Transverse colon (tissue), 4 donors: ENCODE measurements at places on chromosomes 2 and 18. TPM values are rescaled to one million over a fixed set of nuclear protein-coding genes. Genes with fewer than 3 reads are reported as not detected.

- DNase-seq: no peak
These were observed 266.9 kb upstream of the FANCL start for GRCh38 chr2:58508006-58508405.

GRCh38 chr2:60505880-60506260 is 47.6 kb downstream of the BCL11A start:
- no peak for DNase-seq

DNA sequence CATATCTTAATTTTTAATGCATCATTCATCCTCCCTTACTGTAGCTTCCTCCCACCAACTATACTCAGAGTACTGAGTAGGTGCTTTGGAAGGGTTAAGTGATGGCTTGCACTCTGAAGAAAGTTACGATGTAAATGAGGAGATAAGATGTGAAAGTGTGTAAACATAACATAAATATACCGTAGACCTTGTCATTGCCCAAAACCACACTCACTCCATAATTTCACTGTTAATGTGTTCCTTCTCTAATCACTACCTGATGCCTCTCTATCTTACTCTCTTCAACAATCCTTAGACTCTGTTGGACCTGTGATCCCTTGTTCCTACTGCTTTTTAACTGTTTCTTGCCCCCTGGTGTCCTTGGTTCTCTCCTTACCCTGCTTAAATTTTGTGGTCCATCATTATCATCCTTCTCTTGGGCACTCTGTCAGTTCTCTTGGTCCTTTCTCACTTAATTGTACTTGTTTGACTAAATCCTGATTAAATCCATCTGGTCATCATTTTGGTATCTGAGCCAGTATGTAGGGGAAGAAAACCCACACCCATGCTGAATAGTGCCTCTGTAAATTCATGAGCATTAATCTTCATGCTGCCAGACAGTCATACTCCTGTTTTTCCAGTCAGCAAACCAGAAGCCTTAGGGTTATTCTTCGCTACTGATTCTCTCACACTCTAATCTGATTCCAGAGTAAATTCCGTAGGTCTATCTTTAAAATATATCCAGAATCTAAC is 45.0 kb downstream of the PMS1 start:
- no peak for DNase-seq

- no peak for DNase-seq
These were observed 90.8 kb downstream of the FAM124B start for GRCh38 chr2:224310943-224311625.

DNA sequence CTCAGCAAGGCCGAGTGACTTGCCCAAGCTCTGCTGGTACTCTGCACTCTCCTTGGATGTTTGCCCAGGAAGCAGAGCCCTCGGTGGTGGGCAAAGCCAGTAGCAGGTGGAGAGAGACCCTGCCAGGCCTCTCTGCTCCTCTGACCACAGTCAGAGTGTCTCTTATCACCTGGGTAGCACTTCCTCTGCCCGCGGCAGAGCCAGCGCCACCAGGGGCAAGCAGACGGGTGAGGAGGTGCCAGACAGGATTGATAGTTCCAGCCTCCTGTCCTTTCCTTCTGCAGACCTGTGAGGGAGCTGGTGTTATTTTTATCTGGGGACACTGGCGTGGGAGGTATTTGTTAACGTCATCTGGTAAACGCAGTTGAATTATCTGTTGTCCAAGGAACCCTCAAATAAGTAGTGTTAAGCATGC is 152.9 kb downstream of the SMAD7 start:
- DNase-seq: peak; percentile 3

GRCh38 chr2:209458008-209458979 is 34.4 kb downstream of the MAP2 start:
- DNase-seq: no peak

DNA sequence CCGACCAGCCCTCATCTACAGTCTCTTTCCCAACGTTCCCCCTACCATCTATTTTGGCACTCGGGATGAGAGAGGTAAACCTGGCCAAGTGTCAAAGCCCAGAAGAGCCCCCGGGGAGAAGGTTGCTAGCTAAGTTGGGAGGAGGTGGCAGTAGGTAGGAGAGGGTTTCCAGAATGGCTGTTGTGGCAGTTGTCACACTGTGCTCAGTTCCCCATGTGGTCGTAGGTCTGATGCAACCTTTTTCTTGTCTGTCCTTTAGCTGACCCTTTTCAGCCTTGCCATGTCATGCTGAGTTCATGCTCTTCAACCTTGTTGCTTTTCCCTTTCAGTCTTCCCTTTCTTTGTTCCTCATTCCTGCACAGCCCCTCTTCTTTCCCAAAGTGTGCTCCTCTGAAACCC is 34.5 kb downstream of the TTLL4 start:
- no peak for DNase-seq

DNA sequence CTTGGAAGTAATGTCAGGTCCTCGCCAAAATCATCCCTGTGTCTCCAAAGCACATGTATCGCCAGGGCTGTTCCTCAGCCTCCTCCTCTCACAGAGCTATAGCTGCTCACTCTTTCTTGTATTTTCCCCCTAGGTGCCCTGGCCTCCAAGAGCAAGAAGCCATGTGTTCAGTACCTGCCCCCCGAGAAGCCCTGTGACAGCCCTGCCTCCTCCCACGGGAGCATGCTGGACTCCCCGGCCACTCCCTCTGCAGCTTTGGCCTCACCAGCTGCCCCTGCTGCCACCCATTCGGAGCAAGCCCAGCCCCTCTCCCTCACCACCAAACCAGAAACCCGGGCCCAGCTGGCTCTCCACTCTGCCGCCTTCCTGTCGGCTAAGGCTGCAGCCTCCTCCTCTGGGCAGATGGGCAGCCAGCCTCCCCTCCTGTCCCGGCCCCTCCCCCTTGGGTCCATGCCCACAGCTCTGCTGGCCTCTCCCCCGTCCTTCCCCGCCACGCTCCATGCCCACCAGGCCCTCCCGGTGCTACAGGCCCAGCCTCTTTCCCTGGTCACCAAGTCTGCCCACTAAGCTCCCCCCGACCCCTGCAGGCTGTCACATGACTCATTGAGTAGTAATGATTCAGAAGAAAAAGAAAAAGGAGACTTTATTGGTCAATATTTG is 18.8 kb downstream of the TGOLN2 start:
- peak; percentile 73 for DNase-seq

- DNase-seq: no peak
These were observed 313.2 kb upstream of the HS6ST1 start for GRCh38 chr2:128631698-128632500.

- no peak for DNase-seq
These were observed 238.5 kb downstream of the MTX2 start for GRCh38 chr2:176507786-176508185.

GRCh38 chr2:14583802-14584201 is 48.7 kb upstream of the LRATD1 start:
- DNase-seq: no peak

GRCh38 chr2:230225486-230225885 is at the start of gene SP140:
Gene SP140 (plus strand): TSS chr2:230225736. CDS start chr2:230225845, 109 bp downstream.
- peak; percentile 73 for DNase-seq

GRCh38 chr2:95310216-95310615 is 13.1 kb downstream of the KCNIP3 start:
- no peak for DNase-seq

- DNase-seq: no peak
These were observed 905.1 kb downstream of the NRXN1 start for GRCh38 chr2:50126845-50127244.

- DNase-seq: no peak
These were observed 336.4 kb downstream of the CTNNA2 start for GRCh38 chr2:79849241-79849640.

- DNase-seq: no peak
These were observed 375.0 kb downstream of the CTNNA2 start for GRCh38 chr2:79887747-79888374.

- no peak for DNase-seq
These were observed 1.9 kb downstream of the ORMDL1 start for GRCh38 chr2:189782221-189782671.

- no peak for DNase-seq
These were observed 424.0 kb upstream of the CDH7 start for GRCh38 chr18:65326805-65327204.

DNA sequence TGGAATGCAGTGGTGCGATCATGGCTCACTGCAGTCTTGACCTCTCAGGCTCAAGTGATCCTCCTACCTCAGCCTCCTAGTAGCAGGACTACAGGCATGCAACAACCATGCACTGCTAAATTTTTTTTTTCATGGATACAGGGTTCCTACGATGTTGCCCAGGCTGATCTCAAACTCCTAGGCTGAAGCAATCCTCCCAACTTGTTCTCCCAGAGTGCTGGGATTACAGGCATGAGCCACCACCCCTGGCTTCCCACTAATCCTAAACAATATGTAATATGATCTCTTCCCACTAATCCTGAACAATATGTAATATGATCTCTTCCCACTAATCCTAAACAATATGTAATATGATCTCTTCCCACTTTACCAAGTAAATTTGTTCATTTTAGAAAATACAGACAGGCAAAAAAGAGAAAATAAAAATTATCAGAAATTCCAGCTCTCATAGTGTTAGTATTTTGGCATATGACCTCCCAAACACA is 33.7 kb upstream of the C18orf32 start:
- DNase-seq: no peak

DNA sequence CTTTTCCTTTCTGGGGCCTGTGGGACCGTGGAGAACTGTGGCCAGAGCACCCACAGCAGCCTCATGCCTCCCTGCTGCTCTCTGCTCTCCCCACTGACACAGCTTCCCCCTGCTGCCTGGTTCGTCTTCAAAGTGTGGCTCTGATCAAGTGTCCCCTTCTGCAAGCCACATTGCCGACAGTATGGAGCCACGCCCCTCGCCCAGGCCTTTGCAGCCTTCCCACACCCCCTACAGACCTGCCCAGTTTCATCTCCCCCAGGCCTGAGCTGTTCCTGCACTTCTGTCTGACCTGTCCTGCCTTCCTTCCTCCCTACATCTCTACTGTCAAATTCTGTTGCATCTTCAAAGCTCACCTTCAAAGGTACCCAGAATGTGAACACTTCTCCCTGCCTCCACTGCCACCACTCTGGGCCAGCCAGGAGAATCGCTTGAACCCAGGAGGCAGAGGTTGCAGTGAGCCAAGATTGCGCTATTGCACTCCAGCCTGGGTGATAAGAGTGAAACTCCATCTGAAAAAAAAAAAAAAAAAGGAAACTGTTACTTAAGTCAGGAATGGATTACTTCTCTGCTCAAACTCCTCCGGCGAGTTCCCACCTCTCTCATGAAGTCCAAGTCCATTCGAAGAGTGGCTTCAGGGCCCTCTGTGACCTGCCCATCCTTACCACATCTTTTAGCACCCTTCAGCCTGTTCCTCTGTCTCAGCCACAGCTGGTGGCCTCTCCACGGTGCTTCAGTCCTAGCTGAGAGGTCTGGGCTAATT is 29.0 kb upstream of the CATIP start:
- no peak for DNase-seq

- no peak for DNase-seq
These were observed 45.3 kb downstream of the CENPO start for GRCh38 chr2:24838541-24838940.

GRCh38 chr18:7921938-7922587 is 354.9 kb downstream of the PTPRM start:
- DNase-seq: no peak

DNA sequence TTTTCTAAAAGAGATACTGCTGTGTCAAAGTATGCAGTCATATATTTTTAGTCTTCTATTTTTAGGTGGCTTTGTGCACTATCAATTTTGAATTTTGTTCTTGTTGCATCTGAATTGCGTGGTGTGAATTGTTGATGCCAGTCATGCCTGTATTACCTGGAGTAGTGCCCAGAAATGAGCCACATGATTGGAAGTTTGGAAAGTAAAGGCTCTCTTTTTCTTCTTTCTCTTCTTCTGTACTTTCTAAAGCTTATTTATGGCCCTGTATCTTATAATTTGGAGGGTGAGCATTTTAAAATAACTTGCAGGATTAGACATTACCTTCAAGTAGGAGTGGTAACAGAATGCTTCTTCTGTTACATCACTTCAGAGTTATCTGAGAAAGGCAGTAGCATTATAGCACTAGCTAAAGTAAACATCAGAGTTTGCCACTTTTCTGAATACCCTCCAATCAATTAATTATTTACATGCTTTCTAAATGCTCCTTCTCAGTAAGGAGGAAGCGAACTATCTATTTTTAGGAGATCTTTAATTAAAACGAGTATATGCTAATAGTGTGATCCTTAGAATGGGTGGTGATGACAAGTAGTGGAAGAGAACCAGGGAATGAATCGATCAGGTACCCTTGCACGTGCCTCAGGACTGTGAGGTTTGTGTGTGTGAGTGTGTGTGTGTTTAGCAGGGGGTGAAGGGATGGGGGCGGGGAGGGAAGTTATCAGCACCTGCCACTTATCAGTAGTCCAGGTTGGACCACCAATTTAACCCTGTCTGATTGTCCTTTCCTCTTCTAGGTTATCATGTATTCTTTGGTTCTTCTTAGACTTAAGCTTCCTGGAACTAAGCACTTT is 112.5 kb downstream of the MAP3K20 start:
- DNase-seq: no peak

DNA sequence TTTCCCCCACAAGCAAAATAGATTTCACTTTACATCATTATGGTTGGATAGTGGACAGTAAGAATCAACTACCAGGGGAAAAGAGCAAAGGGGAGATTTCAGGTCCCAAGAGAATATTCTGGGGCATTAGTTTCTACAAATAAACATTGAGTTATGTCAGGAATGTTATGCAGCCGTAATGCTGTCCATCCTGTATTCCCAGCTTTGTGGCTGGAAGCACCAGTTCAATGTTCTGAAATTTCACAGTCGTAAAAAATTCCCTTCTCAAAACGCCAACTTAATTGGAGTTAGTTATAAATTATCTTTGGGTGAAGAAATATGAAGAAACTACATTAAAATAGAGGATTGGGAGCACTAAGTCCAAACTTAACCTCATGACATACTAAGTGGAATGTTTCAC is 141.5 kb upstream of the FIGN start:
- DNase-seq: no peak

DNA sequence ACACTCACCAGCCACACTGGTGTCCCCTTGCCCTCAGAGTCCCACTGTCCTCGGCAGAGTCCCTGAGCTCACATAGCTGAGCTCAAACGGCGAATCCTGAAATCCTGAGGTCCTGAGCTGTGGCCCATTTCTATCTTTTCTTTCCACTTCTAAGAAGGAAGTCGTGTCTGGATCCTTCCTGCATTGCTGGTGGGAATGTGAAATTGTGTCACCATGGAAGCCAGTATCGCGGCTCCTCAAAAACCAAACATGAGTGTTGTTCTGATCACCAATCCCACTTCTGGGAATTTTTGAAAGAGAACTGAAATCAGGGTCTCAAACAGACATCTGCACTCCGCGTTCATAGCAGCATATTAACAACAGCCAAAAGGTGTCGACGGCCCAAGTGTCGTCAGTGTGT is 244.7 kb downstream of the EIPR1 start:
- DNase-seq: no peak

- no peak for DNase-seq
These were observed 103.7 kb downstream of the EPB41L3 start for GRCh38 chr18:5439986-5440696.

DNA sequence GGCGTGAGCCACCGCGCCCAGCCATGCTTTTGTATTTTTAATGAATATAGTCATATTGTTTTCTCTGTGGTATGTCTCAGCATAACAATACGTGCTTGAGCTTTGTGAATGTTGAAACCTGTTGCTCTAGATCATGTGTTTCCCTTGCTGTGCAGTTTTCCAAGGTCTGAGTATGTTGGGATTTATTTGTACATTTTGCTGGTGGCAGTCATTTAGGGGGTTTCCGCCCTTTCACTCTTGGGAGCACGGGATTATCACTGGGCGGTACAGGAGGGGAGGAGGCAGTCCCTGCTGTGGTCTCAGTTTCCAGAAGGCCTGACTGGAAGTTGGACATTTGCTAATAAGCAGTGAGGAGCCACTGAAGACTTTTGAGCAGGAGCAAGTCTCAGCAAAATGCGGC is 24.9 kb upstream of the CATIP start:
- DNase-seq: no peak

The KCTD18 gene
- 22.1 TPM for total RNA-seq

The DCC gene
- 0.27 TPM for total RNA-seq

The DUSP11 gene
- 9.2 TPM for total RNA-seq

The PSTPIP2 gene
- total RNA-seq: 2.6 TPM

The ACMSD gene
- total RNA-seq: not detected

The B4GALT6 gene
- 2.4 TPM for total RNA-seq

The L3MBTL4 gene
- total RNA-seq: 4.4 TPM
